ENCODE measurements at places on chromosomes 3 and 15.

- no peak for DNase-seq
These were observed 35.1 kb upstream of the ADPGK start for GRCh38 chr15:72818632-72819031.

DNA sequence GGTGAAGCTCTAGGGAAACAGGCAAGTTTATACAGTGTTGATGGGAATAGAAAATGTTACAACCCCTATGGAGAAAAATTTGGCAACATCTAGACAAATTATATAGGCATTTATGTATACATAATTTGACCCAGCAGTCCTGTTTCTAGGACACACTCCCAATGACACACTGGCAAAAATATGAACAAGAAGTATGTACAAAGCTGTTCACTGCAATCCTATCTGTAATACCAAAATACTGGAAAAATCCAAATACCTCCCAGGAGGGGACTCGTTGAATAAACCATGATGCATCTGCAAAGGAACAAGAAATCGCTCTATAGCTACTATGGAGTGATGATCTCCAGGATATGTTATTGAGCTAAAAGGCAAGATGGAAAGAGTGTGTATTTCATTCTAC, 8.5 kb downstream of the BFSP2 start:
- no peak for DNase-seq

GRCh38 chr3:44914936-44915335, 40.5 kb downstream of the TGM4 start:
- no peak for DNase-seq

GRCh38 chr15:35603856-35604255, 57.9 kb upstream of the DPH6 start:
- DNase-seq: no peak

DNA sequence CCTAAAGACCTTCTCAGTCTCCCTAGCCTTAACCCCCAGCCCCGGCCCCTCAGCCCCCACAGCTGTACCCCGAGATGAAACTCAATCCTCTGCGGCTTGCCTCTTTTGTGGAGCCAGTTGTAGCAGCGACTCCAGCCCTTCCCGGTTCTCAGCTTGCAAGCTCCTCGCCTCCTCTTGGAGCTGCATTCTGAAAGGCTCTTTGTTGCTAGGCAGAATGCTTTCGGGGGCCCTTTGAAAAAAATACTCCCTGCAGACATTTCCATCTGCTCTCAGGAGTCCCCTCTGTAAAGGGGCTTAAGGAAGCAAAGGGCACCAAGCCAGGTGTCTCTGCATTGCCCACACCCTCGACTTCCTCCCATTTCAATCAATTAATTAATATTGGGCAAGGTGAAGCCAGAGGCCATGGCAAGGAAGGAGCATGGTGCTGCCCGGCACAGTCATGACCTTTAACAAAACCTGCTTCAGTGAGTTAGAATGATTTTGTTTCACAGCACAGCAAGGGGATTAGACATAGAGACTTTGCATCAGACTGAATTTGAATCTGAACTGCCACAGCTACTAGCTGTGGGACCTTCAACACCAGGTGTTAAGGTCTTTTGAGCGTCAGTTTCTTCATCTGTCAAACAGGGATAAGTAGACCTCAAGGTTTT, 65.5 kb downstream of the SRGAP3 start:
- DNase-seq: no peak

DNA sequence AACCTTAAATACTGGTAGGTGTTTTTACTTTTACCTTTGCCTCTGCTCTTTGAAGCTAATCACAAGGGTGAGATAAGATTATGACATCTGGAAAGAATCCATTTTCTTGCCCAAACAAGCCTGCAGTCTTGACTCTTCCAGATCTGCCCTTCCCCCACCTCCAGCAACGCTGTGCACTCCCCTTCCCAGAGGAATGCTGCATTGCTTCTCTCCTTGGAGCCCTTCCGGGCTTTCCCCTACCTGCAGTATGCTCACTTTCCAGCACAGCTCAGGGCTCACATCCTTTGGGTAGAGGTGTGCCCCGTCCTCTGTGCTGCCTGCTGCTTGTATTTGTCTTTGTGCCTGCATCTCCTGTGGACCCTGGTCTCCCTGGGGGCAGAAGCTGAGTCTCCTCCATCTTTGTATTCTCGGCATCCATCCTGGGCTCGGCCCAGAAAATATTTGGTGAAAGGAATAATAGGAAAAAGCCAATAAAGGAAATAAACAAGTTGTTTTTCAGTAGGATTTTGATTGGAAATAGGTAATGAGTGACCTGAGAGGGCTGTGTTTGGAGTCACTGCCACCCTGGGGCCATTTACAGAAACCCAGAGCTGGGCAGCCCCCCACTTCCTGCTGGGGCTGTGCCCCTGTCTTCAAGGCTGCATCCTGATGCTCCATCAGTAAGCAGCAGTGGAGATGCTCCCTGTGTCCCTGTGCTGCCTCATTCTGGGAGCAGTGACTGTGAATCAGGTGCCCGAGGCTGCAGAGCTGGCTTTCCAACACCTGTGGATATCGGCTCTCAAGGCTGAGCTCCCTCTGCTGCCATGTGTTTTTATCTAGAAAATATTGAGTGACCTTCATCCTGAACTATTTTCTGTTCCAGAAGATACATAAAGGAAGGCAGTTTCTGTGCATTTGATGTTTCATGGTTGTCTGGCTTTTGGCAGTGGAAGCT, 117.5 kb downstream of the EEFSEC start:
- no peak for DNase-seq

- DNase-seq: no peak
These were observed 112.1 kb downstream of the LRRK1 start for GRCh38 chr15:101031213-101031612.

DNA sequence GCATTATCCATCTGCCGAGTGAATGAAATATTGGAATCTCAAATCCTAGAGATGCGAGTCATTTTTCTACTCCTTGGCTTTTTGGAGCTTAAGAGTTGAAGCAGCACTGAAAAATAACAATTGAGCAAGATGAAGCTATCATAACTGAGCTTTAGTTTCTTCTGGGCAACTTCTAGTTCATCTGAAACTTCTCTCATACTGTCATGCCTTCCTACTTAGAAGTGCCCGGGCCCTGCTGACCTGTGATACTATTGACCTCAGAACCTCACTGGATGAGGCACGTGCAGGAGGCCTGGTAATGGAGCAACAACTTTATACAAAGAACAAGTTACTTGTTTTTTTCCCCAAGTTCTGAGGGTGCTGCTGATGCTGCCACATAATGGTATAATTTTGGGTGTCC, 48.5 kb upstream of the P3H2 start:
- no peak for DNase-seq

DNA sequence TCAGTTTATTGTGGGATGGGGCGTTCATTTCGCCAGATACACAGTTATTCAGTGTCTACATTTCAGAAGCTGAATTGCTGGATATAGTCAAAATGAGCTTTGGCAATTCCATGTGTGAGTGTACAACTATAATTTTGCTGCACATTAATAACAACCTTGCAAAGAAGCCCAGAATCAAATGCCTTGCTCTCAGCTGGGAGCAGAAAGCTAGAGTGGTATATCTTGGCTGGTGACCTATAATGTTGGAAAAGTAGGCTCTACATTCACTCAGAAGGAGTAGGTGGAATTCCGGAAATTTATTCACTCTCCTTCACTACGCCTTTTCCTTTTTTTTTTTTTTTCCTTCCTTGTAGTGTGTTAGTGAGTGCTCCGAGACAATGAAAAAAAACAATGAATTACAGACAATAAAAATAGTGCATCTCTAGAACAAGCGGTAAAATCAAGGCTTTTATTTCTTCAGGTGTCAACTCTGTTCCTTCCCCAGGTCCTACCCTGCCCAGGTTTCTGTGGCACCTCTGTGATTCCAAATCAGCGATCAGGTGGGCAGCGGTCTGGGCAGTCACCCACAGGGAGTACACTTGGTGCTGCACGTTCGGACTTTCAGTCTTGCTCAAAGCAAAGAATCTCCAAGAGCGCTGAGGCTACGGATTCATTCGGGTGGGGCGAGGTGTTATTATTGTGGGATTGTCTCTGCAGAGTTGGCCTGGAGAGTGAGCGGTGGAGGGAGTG, 910 bp upstream of the ARPP21 start:
- no peak for DNase-seq

- no peak for DNase-seq
These were observed 65.3 kb downstream of the IGF2BP2 start for GRCh38 chr3:185759512-185759911.
